Natural killer cell treated with Interleukin-12 subunit alpha and Interleukin-12 subunit beta and Interleukin-15 and Interleukin-18, amount 100 ng/mL, for 72 hours (primary cell): ENCODE measurements at places on chromosomes 7 and 10. TPM values are rescaled to one million over a fixed set of nuclear protein-coding genes. Genes with fewer than 3 reads are reported as not detected.
A peak's percentile ranks its signal among the peaks of the same experiment; 100 is the strongest.

DNA sequence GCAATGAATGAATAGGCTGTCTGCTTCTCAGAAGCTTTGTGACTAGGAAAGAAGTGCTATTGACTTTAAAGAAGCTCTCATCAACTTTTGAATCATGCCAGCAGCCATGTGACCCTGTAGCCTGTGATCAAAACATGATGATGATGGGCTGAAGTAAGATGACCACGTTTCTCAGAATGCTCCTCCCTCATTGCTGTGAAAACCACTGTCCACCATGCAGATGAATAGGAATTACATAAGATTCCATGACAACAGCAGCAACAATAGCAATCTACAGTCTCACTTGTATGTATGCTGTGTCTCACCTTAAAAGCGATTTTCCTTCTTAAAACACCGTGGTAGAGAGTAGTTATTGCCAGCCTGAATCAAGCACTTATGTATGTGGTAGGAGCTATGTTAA lies 228.4 kb downstream of the TRIL start:
- DNase-seq, result no peak

- no peak for DNase-seq
Measured at GRCh38 chr10:49335364-49335972, 36.5 kb downstream of the C10orf71 start.

GRCh38 chr10:35336084-35336831 lies at the start of gene CCNY:
Gene CCNY (plus strand): TSS chr10:35336509. CDS start chr10:35337054, 545 bp downstream.
- peak; percentile 84 for DNase-seq

CHST12 gene
- 31.7 TPM for total RNA-seq

GRCh38 chr7:140899883-140900282 lies 24.8 kb downstream of the BRAF start:
- DNase-seq, result no peak

- no peak for DNase-seq
Measured at GRCh38 chr7:90593205-90593604, 2.9 kb upstream of the CDK14 start.
